ENCODE measurements at places on chromosomes 2 and 18.

DNA sequence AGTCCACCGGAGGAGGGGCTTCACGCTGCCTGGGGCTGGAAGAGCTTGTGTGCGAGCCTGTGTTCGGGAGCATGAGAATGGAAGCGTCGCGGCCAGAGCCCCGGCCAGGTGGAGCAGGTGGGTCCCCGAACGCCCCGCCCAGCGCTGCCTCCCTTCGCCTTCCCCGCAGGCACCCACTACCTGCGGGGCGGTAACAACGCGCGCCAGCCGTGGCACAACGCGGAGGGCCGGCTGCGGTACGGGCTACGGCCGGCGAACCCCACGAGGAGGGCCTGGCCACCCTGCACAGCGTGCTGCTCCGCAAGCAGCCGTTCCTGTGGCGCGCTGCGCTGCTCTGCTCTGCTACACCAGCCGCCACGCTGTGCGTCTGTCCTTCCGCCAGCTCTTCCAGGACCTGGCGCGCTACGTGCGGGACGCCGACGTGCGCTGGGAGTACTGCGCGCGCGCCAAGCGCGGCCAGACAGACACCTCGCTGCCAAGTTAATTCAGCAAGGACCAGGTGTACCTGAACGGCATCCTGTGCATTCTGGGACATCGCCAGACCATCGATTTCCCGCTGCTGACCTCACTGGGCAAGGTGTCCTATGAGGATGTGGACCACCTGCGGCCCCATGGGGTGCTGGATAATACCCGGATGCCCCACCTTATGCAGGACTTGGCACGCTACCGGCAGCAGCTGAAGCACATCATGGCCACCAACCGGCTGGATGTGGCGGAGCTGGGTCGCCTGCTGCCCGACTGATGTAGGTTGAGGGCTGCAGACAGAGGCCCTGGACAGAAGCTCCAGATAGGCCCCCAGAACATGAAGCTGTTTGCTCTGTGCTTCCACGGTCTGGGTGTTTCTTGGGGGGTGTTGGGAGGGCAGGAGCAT is 200.6 kb downstream of the NAPG start:
- peaks cover 13% of the 10 kb centered on the region for H3K36me3 ChIP-seq
- H3K27me3 ChIP-seq = no peaks in the 10 kb centered on the region
- no peak overlapping the region for H3K27ac ChIP-seq
- peaks cover 2% of the 10 kb centered on the region for H3K4me1 ChIP-seq
- DNase-seq = no peak

DNA sequence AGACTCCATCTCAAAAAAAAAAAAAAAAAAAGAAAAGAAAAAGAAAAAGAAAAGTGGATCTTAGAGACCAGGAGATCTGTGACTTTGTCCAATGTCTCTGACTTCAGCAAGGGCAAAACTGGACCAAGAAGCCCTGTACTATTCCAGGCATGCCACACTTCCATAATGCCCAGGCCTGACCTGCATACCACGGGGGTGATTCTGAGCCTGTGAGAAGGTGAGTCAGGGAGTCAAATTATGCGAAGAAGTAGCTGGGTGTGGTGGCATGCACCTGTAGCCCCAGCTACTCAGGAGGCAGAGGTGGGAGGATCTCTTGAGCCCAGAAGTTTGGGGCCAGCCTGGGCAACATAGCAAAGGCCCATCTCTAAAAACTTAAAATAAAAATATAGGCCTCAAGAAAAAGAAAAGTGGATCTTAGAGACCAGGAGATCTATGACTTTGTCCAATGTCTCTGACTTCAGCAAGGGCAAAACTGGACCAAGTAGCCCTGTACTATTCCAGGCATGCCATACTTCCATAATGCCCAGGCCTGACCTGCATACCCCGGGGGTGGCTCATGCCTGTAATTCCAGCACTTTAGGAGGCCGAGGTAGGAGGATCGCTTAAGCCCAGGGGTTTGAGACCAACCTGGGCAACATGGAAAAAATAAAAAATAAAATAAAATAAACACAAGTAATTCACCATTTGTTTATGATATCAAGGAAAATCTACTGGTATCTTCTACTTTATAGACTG is 12.2 kb upstream of the PUM2 start:
- no peak overlapping the region for H3K4me3 ChIP-seq
- peaks cover 2% of the 10 kb centered on the region for H3K4me1 ChIP-seq
- H3K27ac ChIP-seq = no peak overlapping the region

DNA sequence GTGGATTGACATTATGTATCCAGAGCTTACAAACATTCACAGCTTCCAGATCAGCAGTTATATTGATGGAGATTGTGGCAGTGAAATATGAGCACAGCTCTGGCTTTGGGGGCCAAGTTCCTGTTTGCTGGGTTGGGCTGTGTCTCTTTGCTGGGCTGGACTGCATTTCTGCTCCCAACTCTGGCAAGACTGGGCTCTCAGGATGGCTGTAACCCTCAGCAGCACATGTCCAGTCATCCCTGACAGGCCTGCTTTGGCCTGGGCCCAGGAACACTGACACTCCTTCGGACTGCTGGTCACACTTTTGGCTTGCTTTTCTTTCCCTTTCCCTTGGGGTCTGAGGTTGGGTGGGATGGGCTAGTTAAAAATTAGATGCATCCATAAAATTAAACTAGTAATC is 17.9 kb upstream of the VPS4B start:
- peaks cover 4% of the 10 kb centered on the region for H3K27me3 ChIP-seq
- H3K4me1 ChIP-seq = no peaks in the 10 kb centered on the region
- H3K27ac ChIP-seq = no peak overlapping the region

DNA sequence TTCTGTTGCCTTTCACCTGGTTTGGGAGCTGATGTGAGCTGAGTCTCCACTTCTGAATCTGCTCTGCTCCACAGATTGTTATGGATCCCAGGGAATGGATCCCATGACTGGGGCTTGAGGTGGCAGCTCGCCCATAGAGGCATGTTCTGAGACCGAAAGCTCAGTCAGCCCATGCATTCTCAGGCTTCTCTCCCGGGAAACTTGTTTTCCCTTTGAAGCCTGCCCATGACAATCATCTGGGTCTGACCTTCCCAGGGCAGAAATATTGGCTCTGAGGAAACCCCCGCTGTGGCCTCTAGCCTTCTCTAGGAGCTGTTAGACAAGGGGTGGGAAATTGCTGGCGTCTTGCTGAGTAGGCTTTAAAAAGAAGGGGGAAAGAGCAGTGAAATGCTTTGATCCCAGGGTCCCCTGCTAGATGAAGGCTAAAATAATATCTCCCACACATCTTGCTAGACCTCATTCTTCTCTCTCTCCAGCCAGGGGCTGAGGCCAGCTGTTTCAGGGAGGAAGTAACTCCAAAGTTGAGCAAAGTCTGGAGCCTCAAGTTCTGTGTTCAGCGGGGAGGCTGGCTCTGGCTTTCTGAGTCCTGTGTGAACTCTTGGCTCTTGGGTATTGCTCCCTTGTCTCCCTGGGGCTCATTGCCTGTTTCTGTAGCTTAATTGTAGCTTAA is 2.0 kb downstream of the VAMP8 start:
- peaks cover 17% of the 10 kb centered on the region for H3K36me3 ChIP-seq
- peak; percentile 18 for DNase-seq
- H3K4me3 ChIP-seq = no peak overlapping the region
- H3K27me3 ChIP-seq = no peaks in the 10 kb centered on the region

GRCh38 chr2:11498543-11499034 is 32.6 kb upstream of the E2F6 start:
- H3K4me3 ChIP-seq = no peak overlapping the region
- peaks cover 7% of the 10 kb centered on the region for H3K4me1 ChIP-seq
- H3K36me3 ChIP-seq = no peaks in the 10 kb centered on the region
- DNase-seq = no peak

GRCh38 chr2:170313347-170313991 is 135.5 kb downstream of the MYO3B start:
- no peaks in the 10 kb centered on the region for H3K36me3 ChIP-seq
- no peaks in the 10 kb centered on the region for H3K27me3 ChIP-seq
- H3K27ac ChIP-seq = no peak overlapping the region

GRCh38 chr18:11655606-11655932 is 33.5 kb upstream of the GNAL start:
- DNase-seq = no peak
- H3K36me3 ChIP-seq = no peaks in the 10 kb centered on the region
- H3K27me3 ChIP-seq = peaks cover 56% of the 10 kb centered on the region
- H3K4me3 ChIP-seq = no peak overlapping the region

DNA sequence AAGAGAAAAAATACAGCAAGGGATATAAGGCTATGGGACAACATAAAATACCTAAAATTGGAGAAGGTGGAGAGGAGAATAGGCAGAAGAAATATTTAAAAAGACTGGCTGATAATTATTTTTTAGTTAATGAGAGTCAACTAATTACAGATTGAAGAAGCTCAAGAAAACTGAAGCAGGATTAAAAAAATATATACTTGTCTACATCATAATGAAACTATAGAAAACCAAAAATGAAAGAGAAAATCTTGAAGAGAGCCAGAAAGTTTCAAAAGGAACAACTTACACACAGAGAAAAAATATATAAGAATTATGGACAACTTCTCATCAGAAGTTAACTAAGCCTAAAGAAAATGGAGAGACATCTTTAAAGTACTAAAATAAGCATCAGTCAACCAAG is 62.9 kb upstream of the APCDD1 start:
- no peak for DNase-seq
- H3K4me1 ChIP-seq = no peaks in the 10 kb centered on the region
- peaks cover 15% of the 10 kb centered on the region for H3K27me3 ChIP-seq
- no peak overlapping the region for H3K4me3 ChIP-seq

DNA sequence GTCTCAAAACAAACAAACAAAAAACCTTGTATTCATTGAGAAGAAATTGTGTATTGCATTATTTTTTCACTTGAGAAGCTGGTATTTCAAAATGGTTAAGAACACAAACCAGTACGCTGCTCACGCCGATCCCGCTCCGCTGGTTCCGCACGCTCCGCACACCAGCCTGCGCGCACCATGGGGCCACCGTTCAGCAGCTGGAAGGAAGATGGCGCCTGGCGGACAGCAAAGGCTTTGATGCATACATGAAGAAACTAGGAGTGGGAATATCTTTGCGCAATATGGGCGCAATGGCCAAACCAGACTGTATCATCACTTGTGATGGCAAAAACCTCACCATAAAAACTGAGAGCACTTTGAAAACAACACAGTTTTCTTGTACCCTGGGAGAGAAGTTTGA is 75.7 kb downstream of the RBM43 start:
- no peak for DNase-seq
- no peaks in the 10 kb centered on the region for H3K36me3 ChIP-seq
- H3K4me3 ChIP-seq = no peak overlapping the region
- no peaks in the 10 kb centered on the region for H3K27me3 ChIP-seq
- no peaks in the 10 kb centered on the region for H3K4me1 ChIP-seq
- no peak overlapping the region for H3K27ac ChIP-seq

GRCh38 chr2:104852090-104852666 is 1.7 kb upstream of the POU3F3 start:
- H3K4me3 ChIP-seq = peak overlapping the region; percentile 61
- peaks cover 75% of the 10 kb centered on the region for H3K27me3 ChIP-seq
- H3K27ac ChIP-seq = no peak overlapping the region
- DNase-seq = peak; percentile 7
- H3K36me3 ChIP-seq = no peaks in the 10 kb centered on the region
- H3K4me1 ChIP-seq = peaks cover 26% of the 10 kb centered on the region

DNA sequence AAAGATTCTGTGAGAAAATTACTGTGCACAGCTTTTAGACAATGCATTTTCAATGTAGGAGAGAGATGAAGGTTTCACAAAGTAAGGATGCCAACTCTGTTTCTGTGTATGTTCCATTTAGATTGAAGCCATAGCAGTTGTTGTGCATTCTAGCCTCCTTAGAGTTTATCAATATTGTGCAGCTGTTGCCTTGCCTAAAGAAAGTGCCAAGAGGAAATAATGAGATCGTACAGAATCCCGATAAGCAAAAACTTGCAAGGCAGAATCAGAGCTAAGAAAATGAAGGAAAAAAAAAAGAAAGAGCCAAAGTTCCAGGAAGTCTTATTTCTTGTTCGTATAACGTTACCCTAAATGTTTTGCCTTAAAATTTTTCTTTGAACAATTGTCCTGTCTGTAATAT is 965.0 kb downstream of the DCDC2C start:
- no peak overlapping the region for H3K4me3 ChIP-seq
- no peak overlapping the region for H3K27ac ChIP-seq

DNA sequence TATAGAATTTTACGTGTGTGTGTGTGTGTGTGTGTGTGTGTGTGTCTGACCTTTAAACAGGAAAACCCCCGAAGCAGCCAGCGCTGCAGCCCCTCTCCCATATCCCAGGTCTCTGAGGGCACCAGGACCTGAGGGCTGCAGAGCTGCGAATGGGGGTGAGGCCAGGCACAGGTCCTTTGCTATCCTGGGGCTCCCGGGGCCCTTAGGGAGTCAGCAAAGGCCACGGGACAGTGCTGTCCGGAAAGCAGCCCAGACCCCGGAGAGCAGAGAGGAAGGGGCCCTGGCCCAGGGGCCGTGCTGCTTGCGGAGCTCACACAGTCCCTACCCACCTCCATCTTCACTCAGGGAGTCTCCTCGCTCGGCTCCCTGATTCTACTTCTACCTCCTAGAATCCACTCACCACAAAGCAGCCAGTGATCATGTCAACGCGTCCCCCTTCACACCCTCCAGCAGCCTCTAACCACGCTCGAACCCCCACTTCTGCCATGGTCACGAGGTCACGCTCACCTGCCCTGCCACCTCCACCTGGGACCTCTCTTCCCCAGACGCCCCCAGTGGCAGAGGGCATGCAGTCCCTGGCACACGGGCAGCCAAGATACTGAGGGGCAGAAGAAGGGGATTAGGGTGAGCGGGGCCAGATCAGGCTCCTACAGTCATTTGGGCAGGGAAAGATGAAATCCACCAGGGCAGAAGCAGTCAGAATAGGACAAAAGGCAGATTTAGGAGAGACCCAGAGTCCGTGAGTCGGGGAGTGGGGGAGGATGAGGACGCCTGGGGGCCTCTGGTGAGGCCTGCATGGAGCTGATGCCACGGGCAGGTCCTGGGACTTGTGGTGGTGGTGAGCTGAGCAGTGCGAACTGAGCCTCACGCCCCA is 86.7 kb downstream of the USP40 start:
- no peak for DNase-seq
- no peaks in the 10 kb centered on the region for H3K27me3 ChIP-seq
- no peak overlapping the region for H3K4me3 ChIP-seq
- H3K36me3 ChIP-seq = peaks cover 87% of the 10 kb centered on the region

DNA sequence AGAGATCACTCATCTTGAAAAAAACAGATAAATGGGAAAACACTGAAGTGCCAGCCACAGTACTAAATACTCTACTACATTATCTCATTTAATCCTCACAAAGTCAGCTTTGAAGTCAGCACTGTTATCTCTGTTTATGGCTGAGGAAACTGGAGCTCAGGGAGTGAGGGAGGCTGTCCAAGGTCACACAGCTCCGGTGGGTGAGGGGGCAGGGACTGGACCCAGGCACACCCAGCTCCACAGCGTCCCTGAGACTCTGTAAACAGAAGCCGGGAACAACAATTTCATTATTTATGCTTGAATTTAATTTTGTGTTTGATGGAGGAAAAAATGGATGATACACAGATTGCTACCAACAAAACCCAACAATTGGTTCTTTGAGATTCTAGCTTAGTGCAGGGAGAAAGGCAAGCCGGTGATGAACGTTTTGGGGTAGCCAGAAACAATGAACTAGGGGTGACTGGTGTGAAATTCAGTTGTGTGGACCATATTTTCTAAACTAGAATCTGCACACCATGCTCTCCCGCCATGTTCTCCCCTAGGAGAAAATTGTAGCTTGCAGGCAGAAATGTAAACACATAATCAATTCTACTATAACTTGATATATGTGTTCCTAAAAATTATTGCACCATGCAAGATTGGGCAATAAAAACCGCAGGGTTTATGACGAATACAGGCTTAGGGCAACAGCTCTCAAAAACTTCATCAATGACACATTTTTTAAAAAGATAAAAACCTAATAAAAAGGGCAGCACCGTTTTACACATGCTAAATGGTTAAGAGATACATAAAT is at the start of gene GREB1:
Gene GREB1, plus strand, starts transcription at position 768 of the 793 bp plus-strand sequence. CDS start 22,570 bp downstream, outside the sequence.
- no peaks in the 10 kb centered on the region for H3K4me1 ChIP-seq
- no peak within 1 kb of the TSS for H3K27ac ChIP-seq
- no peaks in the 10 kb centered on the region for H3K36me3 ChIP-seq
